ENCODE measurements at places on chromosomes 3 and 15.

DNA sequence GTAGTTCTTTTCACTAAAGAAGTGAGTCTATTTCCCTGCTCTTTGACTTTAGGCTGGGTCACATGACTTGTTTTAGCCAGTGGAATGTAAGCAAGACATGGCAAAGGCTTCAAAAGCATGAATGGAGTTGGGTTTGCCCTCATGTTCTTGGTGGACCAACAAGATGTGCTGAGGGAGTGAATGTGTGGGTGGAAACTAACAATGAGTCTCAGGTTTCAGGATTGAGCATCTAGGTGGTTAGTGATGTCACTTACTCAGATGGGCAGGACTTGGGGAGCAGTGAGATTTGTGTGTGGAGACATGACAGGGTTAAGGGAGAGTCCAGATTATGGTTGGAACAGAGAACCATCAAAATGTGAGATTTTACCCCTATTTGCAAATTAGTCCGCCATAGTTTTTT is 181.4 kb upstream of the UBE2E1 start:
- DNase-seq = no peak

- DNase-seq = no peak
Observed at GRCh38 chr15:85011160-85011571, 29.5 kb downstream of the PDE8A start.

- no peak for DNase-seq
Observed at GRCh38 chr3:178397836-178398235, 138.4 kb upstream of the KCNMB2 start.

- DNase-seq = no peak
Observed at GRCh38 chr3:116614795-116615362, 94.7 kb upstream of the TUSC7 start.
